ENCODE measurements at places on chromosomes 6 and 20. TPM values are rescaled to one million over a fixed set of nuclear protein-coding genes. Genes with fewer than 3 reads are reported as not detected.

Gene TSBP1
- not detected for total RNA-seq

Gene FAM110A
- total RNA-seq = 21.2 TPM

Gene EGFL8
- total RNA-seq = 14.1 TPM

Gene CLDN20
- total RNA-seq = not detected

Gene LRRC1
- total RNA-seq = 6.2 TPM

Gene EFCAB8
- total RNA-seq = 1.9 TPM

Gene JPH2
- 1.2 TPM for total RNA-seq

Gene BMP5
- not detected for total RNA-seq

Gene UQCC2
- 8.7 TPM for total RNA-seq

Gene NOP56
- total RNA-seq = 131 TPM

Gene IMPG1
- total RNA-seq = not detected

Gene CLVS2
- not detected for total RNA-seq

Gene FAM209B
- total RNA-seq = not detected

Gene CHRNA4
- 0.74 TPM for total RNA-seq
